ENCODE measurements at places on chromosomes 16 and 17.
A peak's percentile ranks its signal among the peaks of the same experiment; 100 is the strongest.

- no peak for DNase-seq
Measured at GRCh38 chr16:65679785-65680184, 557.9 kb upstream of the CDH11 start.

- DNase-seq = no peak
Measured at GRCh38 chr16:66717776-66718175, 21.2 kb upstream of the CMTM4 start.

DNA sequence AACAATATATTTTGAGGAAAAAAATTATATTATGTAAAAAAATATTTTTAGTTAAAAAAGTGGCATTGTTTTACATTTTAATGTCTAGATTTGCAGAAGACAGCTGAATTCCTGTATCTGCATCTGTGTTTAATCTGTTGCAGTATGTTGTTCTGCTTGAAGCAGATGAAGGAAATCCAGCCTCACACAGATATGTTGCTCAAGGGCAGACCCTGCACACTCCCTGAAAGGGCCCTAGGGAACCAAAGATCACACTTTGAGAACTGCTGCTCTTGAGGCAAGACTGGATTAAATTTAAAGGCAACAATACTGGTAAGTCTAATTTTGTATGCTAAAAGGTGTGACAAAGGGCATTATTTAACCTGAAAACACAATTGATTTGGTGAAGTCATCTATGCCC lies 16.4 kb upstream of the SLC6A4 start:
- no peak for DNase-seq

DNA sequence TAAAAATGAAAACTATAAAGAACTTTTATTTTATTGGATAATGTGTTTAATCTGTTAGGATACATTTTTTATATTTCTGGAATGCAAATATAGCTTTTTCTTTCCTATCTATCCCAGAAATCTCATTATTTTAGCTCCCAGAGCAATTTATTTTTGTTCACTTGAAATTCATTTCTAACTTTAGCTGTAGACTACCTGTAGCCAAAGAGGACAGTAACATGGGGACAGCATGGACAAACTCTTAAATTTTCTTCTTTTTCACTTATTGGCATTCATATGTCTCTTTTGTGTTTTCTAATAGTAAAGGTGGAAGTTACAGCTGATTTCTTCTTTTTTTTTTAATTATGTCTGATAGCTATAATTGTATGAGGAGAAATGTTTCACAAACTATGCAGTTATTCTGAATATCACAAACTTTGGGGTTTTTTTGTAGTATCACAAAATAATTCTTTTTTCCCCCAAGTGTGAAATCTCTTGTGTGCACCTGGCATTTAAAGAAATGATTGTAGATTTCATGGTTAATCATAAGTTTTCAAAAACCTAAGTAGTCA lies 55.4 kb downstream of the VMP1 start:
- DNase-seq = no peak

DNA sequence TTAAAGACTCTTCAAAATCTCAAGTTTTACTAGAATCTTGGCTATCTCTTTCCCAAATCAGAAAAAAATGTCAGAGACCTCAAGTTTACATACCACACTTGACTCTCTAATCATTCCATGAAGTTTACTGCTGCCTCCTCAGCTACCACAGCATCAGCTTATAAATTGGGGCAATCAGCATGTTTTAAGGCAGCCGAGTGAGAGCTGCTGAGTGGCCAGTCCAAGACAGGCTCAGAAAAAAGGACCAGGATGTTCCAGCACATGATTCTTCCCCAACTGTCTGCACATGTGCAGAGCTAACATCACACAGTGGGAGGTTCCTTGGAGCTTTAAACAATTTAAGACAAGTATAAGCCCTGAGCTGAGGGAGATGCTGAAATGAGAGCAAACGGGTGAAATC lies 140.6 kb upstream of the NUDT7 start:
- no peak for DNase-seq

- DNase-seq = no peak
Measured at GRCh38 chr17:71180801-71181385, 939.9 kb upstream of the SOX9 start.

GRCh38 chr16:11692171-11692570 lies 23.9 kb downstream of the SNN start:
- no peak for DNase-seq

DNA sequence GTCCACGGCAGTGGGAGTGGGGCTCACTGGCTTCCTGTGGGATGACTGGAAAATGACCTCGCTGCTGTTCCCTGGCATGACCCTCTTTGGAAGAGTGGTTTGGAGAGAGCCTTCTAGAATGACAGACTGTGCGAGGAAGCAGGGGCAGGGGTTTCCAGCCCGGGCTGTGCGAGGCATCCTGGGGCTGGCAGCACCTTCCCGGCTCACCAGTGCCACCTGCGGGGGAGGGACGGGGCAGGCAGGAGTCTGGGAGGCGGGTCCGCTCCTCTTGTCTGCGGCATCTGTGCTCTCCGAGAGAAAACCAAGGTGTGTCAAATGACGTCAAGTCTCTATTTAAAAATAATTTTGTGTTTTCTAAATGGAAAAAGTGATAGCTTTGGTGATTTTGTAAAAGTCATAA lies 7.8 kb upstream of the RNF213 start:
- peak; percentile 70 for DNase-seq

DNA sequence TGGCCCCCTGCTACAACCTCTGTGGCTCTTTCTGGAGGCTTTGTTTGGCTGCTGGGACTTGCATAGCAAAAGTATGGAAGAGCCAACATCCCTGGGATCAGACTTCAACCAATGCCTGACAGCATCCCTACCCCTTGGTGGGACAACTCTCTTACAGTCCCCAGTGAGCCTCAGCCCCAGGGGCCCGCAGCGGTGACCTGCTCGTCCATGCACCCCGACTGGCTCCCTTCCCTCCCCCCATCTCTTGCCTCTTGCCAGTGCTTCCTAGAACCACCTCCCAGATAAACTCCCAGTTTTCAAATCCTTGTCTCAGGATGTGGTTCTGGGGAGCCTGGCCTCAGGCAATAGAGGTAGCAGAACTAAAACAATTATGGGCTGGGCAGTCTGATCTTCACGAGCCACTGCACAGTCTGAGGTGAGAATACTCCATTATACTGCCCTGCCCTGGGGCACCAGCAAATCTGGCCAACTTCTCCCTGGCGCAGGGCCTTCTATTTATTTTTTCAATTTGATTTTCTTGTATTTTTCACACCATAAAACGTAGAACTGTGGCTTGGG lies 86.6 kb upstream of the BRD7 start:
- DNase-seq = no peak

GRCh38 chr16:1548727-1549126 lies 15.3 kb downstream of the TMEM204 start:
- DNase-seq = no peak

DNA sequence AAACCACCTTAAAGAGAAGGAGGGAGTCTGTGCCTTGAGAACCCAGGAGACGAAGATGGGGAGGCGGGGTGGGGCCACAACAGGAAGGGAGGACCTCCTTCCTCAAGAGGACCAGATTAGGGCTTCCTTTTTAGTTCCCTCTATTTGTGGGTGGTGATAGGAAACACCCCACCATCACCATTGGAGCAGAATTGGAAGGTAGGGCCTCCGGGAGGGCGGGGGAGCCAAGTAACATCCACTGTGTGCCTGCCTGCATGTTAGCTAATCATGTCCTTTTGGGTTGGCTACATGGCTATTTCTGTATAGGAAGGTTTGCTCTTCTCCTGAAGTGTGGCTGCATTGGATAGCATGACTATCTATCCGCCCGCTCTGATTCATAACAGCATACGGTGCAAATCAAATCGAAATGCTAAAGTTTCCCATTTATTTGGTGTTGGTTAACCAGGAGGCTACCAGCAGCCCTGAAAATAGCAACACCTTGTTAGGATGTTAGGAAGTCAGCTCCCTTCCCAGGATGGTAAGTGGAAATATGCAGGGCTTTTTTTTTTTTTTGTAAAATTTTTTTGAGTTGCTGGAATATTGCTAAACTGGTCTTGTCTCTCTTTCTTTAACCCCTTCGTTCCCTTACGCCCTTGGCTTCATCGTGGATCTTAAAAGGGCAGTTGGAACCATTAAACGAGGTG lies 4.2 kb downstream of the SYT17 start:
- no peak for DNase-seq

DNA sequence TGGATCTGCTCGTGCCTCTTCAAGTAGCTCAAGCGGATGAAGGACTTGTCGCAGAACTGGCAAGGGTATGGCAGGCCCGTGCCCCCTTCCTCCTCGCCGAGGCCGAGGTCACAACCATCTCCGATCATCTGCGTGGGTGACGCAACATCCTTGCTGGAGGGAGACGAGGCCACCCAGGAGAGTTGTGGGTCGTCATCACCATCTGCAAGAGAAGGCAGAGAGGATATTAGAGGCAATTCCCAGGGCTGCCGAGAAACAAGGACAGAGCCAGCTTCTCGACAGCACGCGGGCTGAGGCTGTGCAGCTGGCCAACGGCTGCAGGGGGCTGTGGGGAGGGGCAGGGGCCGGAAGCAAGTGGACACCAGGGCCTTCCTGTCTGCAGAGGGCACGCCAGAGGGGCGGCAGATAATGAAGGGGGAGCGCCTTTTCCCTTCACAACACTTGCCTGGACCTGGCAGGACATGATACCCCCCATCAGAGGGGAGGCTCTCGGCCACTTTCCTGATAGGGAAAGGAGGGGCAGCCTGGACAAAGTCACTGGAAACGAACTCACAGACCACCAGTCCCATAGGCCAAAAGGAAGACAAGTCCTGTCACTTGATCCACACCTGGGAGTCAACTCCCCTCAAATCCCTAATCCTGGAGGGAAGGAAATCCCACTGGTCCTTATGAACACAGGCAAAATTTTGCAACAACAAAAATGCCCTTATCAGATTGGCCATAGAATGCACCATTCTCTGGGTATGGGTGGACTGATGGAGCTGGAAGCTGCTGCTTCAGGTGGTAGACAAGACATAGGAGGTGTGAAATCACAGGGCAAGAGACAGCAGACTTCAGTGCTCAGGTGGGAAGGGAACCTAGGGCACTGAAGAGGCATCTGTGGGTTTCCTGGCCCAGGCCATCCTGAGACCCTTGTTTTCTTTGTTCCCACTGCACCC lies 217.0 kb downstream of the ZNF423 start:
- DNase-seq = no peak

- DNase-seq = no peak
Measured at GRCh38 chr16:68377667-68378393, 67.0 kb downstream of the PRMT7 start.

DNA sequence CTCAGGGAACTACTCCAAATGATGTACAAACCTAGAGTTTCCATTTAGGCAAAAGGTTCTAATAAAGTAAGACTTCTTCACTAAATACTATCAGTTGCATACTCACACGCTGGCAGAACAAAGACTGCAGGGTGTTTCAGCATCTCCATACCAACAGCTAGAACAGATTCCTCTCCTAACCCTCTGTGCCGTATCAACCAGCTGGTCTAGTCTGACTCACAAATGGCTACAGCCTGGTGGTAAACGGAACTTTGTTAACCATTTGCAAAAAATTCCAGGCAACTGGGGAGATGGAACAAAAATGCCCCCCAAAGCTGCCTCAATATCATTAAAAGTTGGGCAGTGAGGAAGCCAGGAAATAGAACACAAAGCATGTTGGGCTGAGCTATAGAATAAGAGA lies 217.1 kb downstream of the GRIN2A start:
- no peak for DNase-seq

DNA sequence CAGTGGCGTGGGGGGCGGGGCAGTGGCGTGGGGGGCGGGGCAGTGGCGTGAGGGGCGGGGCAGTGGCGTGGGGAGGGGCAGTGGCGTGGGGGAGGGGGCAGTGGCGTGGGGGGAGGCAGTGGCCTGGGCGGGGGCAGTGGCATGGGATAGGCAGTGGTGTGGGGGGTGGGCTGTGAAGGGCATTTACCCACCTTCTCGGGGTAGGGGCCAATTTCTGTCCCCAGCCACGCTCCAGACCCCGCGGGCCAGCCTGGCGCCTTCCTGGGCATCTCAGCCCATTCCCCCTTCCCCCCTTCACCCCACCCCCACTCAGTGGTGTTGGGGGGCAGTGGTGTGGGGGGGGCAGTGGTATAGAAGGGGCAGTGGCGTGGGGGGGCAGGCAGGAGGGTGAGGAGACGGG lies 92.7 kb downstream of the LITAF start:
- no peak for DNase-seq

- DNase-seq = no peak
Measured at GRCh38 chr17:40956401-40957254, 10.1 kb downstream of the KRT39 start.

DNA sequence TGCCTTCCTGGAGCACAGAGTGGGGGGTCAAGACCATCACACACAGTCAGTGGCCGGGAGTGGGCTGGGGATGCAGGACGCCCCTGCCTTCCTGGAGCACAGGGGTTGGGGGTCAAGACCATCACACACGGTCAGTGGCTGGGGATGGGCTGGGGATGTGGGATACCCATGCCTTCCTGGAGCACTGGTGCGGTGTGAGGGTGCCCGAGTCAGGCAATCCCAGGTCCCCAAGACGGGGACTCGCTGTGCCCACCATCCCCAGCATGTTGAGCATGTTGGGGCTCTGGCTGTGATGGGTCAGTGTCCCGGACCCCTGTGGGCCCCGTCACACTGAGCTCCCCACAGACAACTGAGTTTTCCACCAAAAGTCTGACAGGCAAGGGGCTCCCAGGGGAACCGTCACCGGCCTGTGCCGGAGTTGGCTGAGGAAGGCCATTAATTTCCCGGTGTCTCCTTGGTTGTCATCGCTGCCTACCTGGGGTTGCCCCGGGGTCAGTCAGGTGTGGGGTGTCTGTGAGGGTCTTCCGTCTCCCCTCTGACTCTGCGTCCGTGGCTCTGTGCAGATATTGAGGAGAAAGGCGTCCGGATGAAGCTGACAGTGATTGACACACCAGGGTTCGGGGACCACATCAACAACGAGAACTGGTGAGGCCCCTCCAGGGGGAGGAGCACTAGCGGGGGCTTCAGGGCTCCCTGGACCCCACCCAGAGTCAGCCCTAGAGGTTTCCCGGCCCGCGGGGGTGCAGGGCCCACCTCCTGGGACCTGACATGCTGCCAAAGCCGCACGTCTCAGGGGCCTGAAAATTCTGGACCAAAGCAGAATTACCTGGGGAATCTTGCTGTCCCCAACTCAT lies 347.1 kb downstream of the SEC14L1 start:
- no peak for DNase-seq

GRCh38 chr16:1749152-1750117 lies 21.9 kb downstream of the NME3 start:
- DNase-seq = no peak

GRCh38 chr16:29854520-29855100 lies 8.4 kb downstream of the CDIPT start:
- no peak for DNase-seq

GRCh38 chr17:45091778-45092425 lies 30.8 kb downstream of the NMT1 start:
- no peak for DNase-seq
